ENCODE measurements at places on chromosomes 4 and X.

DNA sequence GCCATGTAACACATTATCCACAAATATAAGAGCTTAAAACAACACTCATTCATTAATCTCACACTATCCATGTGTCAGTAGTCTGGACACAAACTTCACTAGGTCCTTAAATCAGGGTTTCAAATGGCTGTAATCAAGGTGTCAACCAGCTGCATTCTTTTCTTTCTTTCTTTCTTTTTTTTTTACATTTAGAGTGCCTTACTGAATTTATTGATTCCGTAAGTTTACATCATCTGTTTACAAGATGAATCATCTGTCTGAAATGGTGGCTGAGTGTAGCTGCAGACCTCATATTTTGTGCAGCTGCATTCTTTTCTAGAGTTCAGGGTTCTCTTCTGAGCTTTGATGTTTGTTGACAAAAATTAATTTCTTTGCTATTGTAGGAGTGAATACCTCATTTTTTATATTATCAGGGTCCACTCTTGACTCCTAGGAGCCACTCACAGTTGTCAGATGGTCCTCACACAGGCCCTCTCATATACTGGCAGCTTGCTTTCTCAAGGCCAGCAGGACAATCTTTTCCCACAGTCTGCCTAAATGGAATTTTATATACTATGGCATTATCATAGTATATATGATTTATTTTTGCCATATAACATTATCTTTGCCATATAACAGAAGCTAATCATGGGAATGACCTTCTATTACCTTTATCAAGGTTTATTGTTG lies 37.8 kb downstream of the SPOCK3 start:
- DNase-seq: no peak

DNA sequence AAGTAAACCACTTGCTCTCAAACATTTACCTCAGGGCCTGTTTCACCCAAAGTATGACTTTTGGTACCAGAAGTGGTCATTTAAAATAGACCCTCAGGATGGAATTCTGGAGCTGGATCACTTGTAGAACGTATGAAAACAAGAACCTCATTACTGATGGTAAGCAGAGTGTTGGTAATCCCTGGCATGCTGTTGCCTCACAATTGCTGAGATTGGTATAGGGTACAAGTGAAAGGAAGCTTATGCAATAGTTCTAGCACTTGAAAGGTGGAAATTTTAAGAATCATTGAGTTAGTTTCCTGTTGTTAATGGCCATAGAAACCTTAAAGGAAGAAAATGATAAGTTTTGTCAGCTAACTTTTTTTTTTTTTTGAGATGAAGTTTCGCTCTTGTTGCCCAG lies 22.3 kb upstream of the THOC2 start:
- no peak for DNase-seq

DNA sequence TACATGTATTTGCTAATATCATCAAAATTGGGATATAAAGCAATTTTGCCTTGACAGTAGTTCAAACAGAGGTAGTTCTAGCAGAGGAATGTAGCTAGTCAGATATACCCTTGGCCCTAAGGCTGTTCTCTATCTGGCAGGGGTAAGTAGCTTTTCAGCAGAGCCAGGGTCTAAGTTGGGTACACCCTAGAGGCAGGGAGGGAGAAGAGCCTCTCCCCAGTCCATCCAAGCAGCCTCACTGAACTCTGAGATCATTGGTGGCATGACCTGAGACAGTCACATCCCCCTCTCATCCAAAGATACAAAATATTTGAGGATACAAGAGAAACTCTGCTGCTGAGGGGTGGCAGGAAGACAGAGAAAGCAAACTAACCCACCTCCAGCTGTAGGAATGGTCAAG lies 343.7 kb downstream of the DHX15 start:
- no peak for DNase-seq

DNA sequence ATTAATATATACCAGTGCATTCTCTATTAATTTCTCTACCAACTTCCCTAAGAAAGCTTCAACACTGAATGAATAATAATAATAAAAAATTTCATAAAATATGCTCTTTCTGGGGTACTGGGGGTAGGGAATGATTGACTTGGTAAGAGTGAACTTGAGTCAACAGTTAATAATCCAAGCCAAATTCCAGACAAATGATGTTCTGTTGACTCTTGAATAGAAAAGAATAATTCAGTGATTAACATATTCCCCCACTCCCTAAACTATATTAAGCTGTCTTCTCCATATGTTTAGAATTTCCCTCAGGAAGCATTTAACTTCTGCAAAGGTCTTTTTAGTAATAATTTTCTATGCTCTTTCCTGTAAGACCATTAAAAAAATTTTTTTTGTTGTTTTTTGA lies 12.3 kb downstream of the PGRMC2 start:
- DNase-seq: no peak

- DNase-seq: no peak
Measured at GRCh38 chr4:79258614-79259176, 67.2 kb downstream of the NAA11 start.

DNA sequence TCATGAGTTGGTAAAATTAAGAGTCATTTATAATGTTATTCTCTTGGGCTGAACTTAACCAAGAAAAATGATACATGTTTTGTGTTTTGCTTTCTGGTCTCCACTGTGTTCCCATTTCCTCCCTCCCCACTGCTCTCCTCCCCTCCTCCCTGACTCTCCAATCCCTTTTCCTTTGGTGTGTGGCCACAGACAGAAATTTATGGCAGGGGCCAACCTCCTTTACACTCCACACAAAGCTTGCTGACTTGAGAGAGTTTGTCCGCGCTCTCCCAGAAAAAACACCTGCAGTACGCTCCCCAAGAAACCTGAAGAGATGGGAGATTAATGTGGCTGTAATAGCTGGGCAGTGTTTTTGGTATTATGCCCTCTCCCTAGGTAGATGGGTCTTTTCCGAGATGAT lies 88.9 kb downstream of the ALPK1 start:
- DNase-seq: no peak

DNA sequence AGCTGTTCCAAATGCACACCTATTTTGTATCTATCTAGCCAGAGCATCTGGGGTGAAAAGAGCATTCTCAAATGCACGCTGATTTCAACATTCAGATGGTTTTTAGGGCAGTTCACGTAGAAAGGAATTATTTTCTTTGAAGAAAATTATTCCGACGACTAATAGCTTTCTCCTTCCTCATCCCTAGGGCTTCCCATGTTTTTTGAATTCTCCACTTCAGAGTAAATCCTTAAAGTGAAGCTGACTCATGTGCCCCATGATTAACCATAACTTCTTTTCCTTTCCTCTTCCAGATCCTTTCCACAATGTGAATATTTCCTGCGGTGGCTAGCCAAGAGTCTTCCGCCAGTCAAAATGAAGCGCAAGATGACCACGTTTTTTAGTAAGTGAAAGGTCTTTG lies 86.7 kb upstream of the PDHA1 start:
- DNase-seq: no peak

- DNase-seq: no peak
Measured at GRCh38 chr4:87835743-87836142, 3.0 kb downstream of the MEPE start.

GRCh38 chrX:63686878-63687714 lies 97.9 kb downstream of the ARHGEF9 start:
- no peak for DNase-seq

DNA sequence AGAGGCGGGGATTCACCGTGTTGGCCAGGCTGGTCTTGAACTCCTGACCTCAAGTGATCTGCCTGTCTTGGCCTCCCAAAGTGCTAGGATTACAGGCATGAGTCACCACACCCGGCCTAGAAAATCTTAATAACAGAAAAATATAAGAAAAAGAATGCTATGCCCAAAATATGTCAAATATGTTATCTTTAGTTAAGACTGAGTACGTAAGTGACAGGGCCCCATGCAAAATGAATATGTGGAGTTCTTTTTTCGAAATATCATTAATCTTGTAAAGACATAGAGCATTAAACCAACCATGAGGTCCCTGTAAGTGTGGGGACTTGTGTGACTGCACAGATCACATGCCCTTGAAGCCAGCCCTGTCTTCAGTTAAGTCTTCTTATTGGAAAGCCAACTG lies 8.9 kb upstream of the ZNF518B start:
- DNase-seq: no peak

GRCh38 chr4:6953751-6954380 lies 44.2 kb downstream of the TBC1D14 start:
- DNase-seq: no peak

DNA sequence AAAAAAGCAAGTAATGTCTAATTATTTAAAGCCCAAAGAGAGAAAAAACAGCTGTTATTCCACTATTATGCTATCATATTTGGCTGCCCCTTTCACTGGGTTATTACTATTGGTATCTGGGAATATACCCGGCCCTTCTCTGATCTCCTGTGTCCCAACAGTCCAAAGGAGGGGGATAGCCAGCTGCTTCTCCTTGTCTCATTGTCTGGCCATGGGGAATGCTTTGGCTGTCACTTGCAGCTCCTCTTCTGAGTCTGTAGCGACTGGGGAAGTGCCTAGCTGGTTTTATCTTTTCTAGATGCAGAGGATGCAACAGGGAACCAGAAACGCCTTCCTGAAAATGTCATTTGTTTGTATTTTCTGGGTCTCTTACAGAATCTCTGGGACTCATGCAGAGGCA lies 33.9 kb downstream of the MGARP start:
- DNase-seq: no peak

DNA sequence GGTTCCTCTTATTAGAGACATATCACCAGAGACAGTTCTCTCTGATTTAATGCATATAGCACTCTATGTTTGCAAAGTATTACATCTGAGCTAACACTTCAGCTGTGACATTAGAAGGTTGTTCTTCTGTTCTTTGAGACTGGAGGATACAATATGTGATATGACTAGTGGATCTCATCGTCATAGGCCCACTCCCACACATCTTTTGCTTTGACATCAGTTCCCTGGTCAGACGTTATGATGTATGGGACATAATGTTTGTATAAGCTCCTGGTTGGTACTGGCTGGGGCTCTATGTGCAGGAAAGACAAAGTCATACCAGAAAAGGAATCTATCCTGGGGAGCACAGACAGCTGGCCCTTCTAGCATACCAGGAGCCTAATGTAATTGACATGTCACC lies 57.7 kb upstream of the MAML3 start:
- DNase-seq: no peak

DNA sequence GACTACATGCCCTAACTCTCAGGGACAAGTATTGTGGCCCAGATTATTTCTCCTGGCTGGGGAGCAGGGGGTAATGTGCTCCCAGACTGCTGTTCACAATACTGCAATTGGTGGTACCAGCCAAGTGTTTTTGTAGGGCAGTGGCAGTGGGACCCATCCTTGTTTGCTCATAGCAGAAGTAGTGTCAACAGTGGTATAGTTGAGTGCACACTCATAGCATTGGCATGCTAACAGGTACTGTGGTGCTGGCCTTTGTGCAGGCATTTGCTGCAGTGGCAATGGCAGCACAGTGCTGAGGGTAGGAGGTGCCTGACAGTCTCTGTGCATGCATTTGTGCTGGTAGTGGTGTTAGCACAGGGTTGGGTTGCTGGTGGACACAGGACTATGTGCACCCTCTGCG lies 995.0 kb downstream of the SH3BGRL start:
- DNase-seq: no peak

DNA sequence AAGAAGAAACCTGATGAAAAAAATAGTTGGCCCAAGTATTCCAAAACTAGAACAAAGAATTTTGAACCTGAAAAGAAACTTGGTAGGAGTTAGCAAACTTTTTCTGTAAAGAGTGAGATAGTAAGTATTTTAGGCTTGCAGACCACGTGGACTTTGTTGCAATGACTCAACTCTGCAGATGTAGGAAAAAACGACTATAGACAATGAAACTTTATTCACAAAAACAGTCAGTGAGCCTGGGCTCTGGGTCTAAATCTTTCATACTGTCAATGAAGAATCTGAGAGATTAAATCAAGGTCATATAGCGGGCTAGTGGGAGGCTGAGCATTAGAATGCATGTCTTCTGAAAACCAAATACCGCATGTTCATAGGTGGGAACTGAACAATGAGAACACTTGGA lies 23.0 kb downstream of the SH3D19 start:
- no peak for DNase-seq

GRCh38 chr4:152616804-152617203 lies 63.0 kb downstream of the TMEM154 start:
- no peak for DNase-seq

GRCh38 chr4:66991521-66991920 lies 553.8 kb downstream of the CENPC start:
- no peak for DNase-seq

DNA sequence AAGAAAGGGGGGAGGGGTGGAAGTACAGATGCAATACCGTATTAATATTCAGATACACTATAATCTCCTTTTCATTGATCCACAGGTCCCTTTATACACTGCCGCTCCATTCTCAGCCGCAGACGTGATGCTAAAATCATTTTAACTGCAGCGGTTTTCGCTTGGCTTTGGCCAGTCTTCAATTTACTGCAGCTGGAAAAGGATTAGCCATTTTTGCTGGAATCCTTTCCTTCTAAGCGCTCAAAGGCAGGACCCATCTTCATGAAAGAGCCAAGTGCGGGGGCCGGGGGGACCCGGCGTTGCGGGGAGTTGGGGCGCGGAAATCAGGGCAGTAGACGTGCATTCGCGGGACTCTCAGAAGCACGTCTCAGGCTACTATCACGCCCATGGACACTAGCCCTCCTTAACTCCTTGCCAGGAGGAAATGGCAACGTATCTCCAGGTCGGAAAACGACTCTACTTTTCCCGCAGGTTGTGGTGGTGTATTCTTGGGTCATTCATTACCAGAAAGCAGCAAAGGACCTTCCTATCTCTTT lies 1.7 kb upstream of the PCDH10 start:
- no peak for DNase-seq

DNA sequence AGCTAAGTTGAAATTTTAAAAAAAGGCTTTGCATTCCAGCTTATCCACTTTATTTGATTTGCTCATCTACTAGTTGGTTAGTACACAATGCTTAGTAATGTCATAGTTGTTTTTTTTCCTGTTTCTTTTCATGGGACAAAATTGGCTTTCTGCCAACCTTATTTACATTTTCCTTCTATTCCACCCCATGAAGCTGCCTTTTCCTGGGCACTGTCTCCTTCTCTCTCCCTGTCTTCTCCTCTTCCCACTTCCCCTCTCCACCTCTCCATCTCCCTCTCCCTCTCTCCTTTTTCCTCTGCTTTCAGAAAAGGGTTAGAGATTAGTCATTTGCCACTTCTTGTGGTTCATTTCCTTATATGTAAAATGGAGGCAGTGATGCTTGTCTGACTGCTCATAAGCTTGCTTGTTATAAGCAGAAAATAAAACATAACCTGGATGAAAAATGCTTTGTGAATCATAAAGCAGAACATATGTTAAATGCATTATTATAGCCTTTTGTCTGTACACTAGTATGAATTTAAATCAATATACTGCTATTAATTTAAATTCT lies 181.9 kb downstream of the CEP135 start:
- DNase-seq: no peak

DNA sequence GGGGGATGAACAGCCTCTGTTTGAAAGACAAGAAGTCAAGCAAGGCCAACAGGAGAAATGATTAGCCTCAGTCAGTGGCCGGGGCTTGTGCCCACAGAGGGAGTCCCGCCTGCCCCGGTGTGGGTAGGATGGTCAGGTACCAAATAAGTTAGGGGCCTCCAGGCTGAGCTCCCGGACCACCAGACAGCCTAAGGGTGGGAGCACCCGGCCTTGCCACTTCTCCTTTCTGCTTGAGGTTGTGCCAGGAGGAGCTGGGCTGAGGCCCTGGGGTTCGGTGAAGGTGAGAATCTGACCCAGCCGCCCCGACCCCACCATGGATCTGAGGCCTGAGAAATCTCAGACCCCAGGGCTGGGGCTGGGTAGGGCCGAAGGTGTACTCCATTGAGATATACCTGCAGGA lies 48.8 kb downstream of the EFNB1 start:
- DNase-seq: no peak

- DNase-seq: no peak
Measured at GRCh38 chr4:55874831-55875230, 21.4 kb downstream of the EXOC1 start.
